ENCODE measurements at places on chromosomes 5 and 9.
A peak's percentile ranks its signal among the peaks of the same experiment; 100 is the strongest.

GRCh38 chr5:108124596-108124995 is 257.3 kb downstream of the FBXL17 start:
- no peak for DNase-seq

- DNase-seq, result no peak
Measured at GRCh38 chr9:131845305-131846298, 105.7 kb upstream of the RAPGEF1 start.

DNA sequence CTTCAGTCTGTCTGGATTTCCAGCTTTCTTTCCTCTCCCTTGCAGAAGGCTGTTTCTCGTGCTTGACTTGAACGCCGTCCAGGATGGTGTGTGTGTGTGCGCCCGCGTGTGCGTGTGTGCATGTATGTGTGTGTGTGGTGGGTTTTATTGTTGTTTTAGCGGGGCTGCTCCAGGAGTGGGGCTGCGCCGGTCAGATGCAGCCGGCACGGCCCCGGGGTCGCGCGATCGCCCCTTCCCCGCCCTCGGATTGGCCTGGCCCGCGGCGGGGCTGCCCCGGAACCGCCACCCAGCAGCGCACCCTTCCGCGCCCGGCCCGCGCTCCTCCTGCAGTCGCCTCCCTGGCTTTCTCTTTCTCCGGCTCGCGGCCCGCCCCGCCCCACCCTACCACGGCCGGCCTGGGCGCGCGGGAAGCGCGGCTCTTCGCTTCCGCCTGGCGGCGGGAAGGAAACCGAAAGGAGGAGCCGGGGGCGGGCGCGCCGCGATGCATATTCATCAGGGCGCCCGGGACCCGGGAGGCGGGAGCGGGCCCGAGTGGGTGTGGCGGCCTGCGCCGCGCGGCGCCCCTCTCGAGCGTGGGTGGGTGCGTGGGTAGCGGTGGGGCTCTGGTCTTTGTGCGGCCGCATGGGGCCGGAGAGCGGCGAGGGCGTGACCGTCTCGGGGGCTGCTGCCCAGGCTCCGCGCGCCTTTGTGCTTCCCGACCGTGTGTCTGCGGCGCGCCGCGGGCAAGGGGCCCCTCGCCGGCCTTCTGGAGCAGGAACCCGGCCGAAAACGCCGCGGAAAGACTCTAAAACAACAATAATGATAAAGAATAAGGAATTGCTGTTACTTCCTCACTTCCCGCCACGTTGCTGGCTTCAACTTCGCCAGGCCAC is 8.5 kb upstream of the NFIB start:
- DNase-seq, result peak; percentile 95

- DNase-seq, result no peak
Measured at GRCh38 chr9:100590481-100590880, 12.6 kb downstream of the CAVIN4 start.

GRCh38 chr5:140217299-140218026 is 42.5 kb downstream of the CYSTM1 start:
- no peak for DNase-seq

DNA sequence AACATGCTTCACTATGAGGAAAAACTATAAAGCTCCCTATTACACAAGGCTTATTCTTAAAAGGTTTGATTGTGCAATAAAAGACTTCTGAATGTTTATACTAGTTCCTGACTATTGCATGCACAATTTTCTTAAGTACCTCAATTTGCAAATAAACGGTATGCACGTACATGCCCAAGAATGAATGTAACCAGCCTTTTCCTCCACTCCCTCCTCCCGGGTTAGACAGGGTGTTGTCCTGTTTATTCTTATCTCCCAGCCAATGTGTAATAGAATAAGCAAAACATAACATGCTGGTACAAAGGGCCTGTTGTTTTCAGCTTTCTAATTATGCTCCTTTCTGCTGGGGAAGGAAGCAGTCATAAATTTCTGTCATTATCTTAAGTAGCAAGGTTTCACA is 79.1 kb downstream of the AOPEP start:
- no peak for DNase-seq

DNA sequence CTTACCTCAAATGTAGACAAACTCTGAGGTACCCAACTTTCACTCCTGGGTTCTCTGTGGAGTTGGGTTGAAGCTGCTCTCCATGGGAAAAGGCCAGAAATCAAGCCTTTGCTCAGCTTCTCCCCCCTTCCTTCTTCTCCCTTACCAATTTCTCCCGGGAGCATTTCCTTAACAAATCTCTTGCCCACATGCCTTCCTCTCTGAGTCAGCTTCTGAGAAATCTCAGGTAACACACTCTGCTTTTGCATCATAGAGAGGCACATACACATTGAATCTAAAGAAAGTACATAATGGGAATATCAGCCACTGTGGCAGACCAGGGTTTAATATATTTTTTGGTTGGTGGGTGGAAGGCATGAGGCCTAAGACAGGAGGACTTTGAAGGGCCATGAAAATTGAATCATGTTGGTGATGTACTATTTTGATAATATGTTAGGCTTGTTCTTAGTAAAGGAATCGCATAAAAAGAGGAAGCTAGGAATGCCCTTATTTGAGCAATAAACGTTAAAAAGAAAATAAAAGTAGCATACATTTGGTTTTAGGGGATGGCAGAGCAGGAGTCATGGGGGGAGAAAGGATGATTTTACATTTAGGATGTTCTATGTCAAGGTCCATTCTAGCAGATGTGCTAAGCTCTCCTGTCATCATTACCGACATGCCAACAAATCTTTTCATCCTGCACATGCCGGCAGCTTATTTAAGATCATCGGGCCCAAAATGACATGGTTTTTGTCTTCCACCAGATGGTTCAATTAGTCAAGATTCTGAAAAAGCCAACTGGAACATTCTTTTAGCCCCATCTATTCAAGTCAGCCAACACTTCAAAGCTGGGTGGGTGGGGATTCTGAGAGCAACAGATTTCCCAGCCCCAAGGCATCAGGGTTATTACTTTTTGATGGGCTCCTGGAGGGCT is 199.5 kb upstream of the CLINT1 start:
- DNase-seq, result no peak

DNA sequence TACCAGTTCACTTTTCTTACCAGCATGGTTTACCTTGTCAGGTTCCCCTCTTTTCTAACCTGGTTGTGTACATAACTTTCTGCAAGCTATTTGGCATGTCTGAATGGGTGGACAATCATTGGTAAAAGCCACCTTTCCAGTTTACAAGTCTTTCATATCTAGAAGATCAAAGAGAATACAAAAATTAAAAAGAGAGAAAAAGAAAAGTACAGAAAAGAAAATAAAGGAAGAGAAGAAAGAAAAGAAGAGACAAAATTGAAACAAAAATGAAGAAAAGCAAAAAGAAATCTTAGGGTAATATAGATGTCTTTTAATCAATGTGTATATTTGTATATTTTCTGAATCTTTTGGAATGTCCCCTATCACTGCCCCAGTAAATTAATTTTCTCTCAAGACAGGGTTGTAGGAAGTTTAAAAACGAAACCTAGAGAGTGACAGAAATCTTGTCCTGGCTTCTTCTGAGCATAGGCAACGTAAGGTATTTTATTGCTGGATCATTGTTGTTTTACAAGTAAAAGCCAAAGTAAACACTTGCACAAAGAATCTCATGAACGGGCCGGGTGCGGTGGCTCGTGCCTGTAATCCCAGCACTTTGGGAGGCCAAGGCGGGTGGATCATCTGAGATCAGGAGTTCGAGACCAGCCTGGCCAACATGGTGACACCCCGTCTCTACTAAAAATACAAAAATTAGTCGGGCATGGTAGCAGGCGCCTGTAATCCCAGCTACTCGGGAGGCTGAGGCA is 98.7 kb upstream of the IFNE start:
- no peak for DNase-seq

DNA sequence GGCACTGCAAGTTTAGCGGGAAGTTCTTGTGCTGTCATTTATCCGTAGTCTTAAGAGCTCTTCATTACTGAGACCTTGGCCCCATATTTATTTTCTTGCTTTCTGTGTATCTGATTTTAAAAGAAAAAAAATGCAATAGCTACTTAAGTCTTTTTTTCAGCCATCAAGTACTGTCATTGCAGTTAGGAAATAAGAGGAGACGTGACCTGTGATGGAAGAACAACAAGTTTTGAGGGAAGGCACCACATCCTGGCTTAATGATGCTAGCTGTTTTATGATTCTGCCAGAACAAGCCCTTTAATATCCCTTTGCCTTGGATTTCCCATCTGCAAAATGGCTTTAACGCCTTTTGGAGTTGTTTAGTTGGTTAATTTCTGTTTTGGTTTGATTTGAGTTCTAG is 3.8 kb downstream of the RGMB start:
- DNase-seq, result no peak
